Mesendoderm (in vitro differentiated cells): ENCODE measurements at places on chromosomes 4 and X.

GRCh38 chrX:111151764-111152163 is 55.8 kb downstream of the PAK3 start:
- DNase-seq = no peak

GRCh38 chr4:153418121-153418520 is 48.0 kb upstream of the TMEM131L start:
- peak; percentile 7 for DNase-seq

DNA sequence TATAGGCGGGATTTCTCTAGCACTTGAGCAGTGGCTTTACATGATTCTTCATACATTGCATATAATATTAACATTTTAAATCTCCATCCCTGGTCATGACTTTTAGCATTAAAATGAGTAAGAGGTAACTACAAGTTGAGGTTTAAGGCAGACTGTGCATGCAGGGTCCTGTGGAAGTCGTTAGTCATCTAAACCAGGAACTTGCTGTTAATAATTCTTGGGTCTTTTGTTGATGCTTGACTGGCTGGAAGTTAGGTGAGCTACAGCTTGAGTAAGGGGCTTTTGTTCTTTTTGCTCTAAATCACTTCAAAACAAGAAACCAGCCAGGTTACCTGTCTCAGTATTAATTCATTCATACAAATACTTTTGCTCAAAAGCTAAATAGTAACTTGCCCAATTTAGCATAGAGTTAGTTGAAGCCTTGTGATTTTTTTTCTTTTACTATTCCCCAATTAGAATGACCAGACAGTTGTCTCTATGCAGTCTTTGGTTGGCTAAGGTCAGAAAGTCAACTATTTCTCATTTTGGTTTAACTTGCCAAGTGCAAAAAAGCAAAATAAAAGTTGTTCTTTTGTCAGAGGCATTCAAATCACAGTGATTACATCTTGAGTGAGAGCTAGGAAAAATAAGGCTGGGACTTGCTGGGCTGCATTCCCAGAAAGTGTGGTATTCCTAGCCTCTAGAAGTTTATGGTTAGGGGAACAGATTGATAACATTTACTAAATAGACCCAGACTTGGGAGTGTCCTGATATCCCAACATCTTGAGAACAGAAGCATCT is 516.9 kb downstream of the PDHA2 start:
- peak; percentile 3 for DNase-seq

- DNase-seq = no peak
These were observed 225.2 kb upstream of the PPP1R2C start for GRCh38 chrX:43003204-43003565.

- DNase-seq = no peak
These were observed 78.7 kb upstream of the SLC7A11 start for GRCh38 chr4:138320831-138321230.

GRCh38 chrX:10157032-10157341 is 212 bp downstream of the CLCN4 start:
- no peak for DNase-seq

GRCh38 chr4:73211968-73212367 is 46.6 kb downstream of the ANKRD17 start:
- no peak for DNase-seq

- no peak for DNase-seq
These were observed 30.1 kb upstream of the IQCM start for GRCh38 chr4:149845743-149846142.
